ENCODE measurements at places on chromosomes 11 and 22.

DNA sequence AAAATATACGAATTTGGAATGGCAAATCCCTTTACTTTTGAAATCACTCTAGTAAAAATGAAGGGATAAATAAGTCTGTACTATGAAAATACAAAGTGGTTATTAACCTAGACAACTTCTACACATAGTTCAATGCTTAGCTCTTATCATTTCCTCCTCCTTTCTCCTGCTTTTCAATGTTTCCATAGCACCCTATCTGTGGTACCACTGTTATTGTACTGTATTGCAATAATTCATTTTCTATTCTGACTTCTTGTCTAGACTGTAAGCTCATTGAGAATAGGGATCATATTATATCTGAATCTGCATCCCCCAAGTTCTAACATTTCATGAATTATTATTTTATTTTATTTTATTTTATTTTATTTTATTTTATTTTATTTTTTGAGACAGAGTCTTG is 251.4 kb downstream of the TTC28 start:
- no peak for DNase-seq

GRCh38 chr11:62925745-62926679 is 4.8 kb upstream of the CHRM1 start:
- DNase-seq, result no peak

GRCh38 chr11:1967641-1968225 is 20.6 kb downstream of the MRPL23 start:
- no peak for DNase-seq

GRCh38 chr11:35620795-35621194 is 2.5 kb downstream of the FJX1 start:
- no peak for DNase-seq

DNA sequence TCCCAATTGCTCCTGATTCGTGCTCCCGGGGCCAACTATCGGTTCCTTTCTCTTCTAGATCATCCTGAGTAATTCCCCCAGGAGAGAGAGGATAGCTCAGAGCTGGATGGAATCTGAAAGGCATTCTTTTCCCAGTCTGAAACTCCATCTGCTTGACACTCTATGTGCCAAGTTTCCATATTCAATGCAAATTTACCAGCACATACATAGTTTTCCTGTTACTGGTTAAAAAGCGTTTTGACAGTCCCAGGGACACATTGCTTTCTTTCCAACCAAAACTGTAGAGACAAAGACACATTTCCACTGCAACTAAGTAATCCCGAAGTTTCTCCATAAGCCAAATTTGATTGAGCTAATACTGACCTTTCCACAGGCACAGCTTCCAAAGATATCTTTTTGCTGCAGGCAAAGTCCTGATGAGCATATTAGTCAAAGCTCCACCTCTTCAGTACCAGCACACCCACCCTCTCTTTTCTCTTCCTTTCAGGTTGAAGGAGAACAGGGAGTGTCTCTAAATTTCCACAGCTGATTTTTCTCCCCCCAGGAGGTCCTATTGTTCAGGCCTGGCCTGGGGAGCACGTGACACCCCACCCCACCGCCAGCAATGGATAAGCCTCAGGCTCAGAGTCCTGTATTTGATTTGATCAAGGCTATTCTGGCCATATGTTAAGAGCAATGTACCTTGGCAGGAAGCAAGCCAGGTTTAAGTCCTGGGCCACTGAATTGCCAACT is 9.7 kb upstream of the ANKK1 start:
- no peak for DNase-seq

DNA sequence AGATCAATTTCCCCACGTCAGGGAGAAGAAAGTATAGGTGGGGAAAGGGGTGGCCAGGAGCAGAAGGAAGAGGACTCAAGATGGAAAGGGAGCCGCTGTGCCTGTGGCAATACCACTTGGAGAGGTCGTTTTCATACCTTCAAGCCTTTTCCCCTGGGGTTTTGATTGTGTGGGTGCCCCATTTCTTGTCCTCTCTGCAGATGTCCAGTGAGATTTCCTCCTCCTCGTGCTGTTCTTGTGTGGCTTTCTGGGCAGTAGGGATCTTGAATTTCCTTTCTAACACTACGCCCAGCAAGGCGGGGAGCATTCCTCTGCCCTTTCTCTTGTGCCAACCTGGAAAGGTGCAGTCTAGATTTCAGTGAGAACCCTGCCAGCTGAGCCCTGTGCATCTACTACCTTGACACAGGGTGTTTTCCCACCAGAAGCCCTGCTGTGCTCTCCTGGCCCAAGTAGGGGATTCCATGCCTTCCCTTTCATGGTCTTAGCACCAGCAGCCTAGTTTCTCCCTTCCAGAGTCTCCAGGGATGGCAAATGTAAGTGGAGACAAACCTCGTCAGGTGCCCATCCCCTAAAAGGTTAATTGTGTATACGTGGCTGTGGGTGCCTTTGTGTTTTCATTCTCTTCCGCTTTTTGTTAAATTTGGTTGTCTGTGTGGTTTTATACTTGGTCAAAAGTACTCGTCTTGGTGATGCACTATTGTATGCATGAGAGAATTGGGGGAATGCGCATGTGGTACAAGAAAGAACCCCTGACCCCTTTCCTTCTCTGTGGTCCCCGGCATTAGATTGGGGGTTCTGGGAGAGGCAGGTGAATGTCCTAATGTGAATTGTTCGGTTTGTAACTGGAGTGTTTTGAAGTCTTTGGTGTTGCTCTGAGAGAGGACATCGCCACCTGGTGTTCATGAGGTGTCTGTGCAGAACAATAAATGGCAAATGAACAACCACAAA is 71.4 kb upstream of the MPEG1 start:
- no peak for DNase-seq

GRCh38 chr22:39773976-39774539 is 119.5 kb downstream of the ENTHD1 start:
- DNase-seq, result no peak

GRCh38 chr11:35549787-35550186 is 24.4 kb upstream of the PAMR1 start:
- no peak for DNase-seq

DNA sequence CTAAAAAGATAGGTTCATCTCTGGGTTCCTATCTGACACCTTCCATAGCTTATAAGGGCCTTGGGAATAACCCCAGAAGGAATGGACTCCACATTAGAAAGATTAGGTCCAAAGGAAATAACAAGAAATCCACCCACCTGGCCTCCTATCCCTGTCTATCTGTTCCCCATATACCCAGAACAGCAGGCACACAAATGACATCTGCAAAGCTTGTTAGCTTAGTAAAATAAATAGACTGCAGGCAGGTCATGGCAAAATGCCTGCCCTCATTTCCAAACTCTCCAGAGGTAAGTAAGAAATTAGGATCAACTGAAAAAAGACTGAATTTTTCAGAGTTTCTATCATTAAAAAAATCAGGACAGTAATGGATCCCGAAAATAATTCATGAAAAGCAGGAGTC is 489.5 kb downstream of the DLG2 start:
- no peak for DNase-seq

GRCh38 chr11:19323502-19323901 is 82.8 kb upstream of the E2F8 start:
- DNase-seq, result no peak

GRCh38 chr22:48320048-48320682 is 1507.5 kb downstream of the BRD1 start:
- no peak for DNase-seq

DNA sequence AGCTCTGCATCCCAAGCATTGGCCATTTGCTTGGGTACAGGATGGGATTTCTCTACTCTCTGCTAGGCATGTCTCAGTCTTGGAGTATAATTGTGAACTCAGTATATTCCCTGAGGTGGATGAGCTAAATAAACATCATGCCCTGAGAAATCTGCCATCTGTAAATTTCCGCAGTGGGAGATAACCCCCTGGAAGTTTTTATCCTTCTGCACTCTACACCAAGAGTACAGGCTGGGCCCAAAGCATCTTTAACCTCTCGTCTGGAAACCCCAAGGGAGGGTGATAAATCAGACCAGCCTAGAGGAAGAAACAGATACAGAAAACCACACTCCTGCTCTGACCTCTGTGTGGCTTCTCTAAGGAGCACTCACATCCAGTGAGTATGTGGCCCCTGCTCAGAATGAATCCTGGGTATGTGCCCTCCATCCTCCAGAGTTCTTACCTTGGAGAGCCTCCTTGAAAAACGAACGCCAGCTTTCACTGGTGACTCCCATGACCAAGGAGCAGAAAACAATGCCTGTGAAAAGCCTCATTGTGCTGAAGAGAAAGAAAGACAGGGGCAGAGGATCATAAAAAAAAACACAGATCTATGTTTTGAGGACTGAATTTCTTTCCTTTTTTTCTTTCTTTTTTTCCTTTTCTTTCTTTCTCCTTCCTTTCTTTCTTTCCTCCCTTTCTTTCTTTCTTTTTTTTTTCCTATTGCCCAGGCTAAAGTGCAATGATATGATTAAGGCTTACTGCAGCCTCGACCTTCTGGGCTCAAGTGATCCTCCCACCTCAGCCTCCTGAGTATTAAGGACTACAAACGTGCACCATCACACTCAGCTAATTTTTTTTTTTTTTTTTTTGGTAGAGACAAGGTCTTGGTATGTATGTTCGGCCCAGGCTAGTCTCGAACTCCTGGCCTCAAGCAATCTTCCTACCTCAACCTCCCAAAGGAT is 938 bp downstream of the SAA4 start:
- DNase-seq, result no peak

- DNase-seq, result peak; percentile 96
Observed at GRCh38 chr11:2151500-2152257, 9.3 kb downstream of the INS start.

GRCh38 chr11:116605543-116606459 is 167.0 kb downstream of the BUD13 start:
- DNase-seq, result peak; percentile 47

DNA sequence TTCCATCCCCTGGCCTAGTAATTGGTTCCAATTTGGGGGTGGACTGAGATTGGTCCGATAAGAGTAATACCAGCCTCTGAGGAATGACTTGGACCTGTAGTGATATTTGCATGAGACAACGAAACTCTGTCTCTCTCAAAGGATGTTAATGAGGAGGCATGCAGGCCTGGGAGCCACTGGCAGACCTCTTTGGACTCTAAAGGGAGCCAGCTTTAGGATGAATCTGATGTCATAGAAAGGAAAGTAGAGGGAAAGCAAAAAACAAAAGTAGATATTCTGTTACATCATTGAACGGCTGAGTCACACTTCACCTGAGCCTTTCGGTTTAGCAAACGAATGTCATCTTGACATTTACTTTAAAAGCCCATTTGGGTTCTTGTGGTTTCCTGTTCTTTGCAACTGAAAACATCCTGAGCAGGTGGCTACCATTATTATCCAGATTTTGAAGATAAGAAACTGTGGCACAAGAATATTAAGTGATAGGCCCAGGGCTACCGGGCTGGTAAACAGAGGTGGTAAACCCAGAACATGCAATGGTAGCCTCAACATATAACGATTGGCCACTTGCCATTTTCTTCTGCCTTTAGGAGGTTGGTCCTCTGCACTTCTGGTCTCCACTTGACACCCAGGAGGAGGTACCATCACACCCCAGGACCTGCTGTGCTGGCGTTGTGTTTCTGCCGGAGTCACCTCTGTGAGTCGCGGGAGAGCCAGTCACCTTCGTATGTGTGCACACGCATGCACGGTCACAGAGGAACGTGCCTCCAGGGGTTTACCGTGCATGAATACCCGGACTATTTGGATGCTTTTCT is 42.7 kb downstream of the RTL6 start:
- no peak for DNase-seq

- no peak for DNase-seq
Observed at GRCh38 chr22:36199001-36199551, 2.5 kb downstream of the APOL4 start.

DNA sequence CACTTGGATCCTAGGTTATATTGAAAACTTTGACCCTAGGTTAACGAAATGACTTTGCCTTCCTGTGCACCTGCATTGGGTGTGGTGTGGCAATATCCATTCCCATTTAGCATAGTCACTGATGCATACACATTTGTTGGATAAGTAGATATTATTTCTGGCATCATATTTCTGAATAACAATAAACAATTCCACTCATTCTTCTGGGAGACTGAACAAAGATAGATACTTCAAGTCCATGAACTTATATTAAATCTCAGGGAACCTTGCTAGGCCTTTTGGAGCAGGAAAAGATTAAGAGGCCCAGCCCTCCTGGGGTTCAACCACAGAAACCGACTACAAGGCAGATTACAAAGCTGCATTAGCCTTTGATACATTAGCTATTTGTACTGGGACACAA is 118.9 kb downstream of the MSANTD4 start:
- no peak for DNase-seq

DNA sequence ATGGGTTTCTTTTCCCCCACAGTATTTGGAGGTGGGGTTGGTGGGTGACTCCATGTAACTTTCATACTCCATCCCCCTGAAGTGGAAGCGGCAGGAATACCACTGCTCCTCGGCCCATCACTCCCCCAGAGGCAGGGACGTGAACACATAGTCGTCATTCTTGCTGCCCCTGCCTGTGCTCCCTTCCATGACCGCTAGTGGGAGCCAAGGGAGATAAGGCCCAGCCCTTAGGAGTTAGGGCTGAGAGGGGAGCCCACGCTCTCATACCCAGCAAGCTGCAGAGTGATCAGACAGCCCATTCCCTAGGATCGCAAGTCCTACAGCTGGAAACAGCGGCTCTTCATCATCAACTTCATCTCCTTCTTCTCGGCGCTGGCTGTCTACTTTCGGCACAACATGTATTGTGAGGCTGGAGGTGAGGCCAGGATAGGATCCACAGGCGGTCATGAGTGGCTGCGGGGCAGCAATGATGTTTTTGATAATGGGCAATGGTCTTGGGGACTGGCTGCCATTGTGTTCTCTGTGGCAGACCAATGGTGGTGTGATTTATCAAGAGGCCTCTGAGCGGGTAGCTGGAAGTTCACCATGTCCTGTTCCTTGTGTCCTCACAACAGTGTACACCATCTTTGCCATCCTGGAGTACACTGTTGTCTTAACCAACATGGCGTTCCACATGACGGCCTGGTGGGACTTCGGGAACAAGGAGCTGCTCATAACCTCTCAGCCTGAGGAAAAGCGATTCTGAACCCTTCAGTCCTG is 15.9 kb downstream of the RHOG start:
- DNase-seq, result peak; percentile 79

DNA sequence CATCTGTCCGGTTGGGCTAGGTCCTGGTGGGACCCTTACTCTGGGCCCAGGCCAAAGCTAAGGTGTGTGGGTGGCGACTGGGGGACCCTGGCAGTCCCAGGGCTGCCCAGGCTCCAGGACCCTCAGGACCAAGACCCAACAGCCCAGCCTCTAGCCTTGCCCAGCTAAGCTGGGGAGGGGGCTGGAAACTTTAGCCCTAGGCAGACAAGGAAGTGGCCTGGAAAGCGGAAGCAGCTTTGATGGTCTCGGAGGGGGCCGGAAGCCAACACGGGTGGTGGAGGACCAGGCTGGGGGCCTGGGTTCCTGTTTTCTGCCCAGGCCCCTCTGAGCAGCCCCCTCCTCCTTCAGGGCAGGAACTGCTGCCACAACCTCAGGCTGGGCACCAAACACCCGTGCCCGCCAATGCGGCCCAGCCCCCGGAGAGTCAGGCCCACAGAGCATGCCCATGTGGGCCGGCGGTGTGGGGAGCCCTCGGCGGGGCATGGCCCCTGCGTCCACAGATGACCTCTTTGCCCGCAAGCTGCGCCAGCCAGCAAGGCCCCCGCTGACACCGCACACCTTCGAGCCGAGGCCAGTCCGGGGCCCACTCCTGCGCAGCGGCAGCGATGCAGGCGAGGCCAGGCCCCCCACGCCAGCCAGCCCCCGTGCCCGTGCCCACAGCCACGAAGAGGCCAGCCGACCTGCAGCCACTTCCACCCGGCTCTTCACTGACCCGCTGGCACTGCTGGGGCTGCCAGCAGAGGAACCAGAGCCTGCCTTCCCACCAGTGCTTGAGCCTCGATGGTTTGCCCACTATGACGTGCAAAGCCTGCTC is 2.8 kb downstream of the SIPA1 start:
- DNase-seq, result no peak

GRCh38 chr11:130964058-130964792 is 47.9 kb upstream of the SNX19 start:
- DNase-seq, result no peak

Measured in HuH-7.5 (cell line).